ENCODE measurements at places on chromosomes 13 and 19. TPM values are rescaled to one million over a fixed set of nuclear protein-coding genes. Genes with fewer than 3 reads are reported as not detected.

- H3K4me1 ChIP-seq: peaks cover under 1% of the 10 kb centered on the region
- H3K36me3 ChIP-seq: peaks cover 9% of the 10 kb centered on the region
- H3K4me3 ChIP-seq: no peak overlapping the region
- DNase-seq: no peak
Observed at GRCh38 chr13:30159446-30159839, 147.9 kb downstream of the KATNAL1 start.

DNA sequence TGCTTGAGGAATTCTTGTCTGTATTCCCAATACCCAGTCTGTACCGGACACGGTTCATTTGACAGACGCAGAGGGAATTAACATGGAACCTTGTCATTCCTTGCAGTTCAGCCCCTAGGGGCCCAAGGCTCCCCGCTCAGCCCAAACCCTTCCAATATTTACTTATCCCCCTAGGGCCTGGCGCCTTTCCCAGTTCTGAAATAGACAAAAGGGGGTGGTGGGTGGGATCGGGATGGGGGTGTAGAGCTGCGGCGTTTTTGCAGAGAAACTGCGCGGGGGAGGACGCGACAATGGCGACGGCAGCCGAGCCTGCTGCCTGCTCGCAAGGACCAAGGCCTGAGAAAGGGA, 583 bp downstream of the AKAP8L start:
- H3K27me3 ChIP-seq: peaks cover 7% of the 10 kb centered on the region
- H3K27ac ChIP-seq: peak overlapping the region; percentile 100
- no peak for DNase-seq
- peaks cover 18% of the 10 kb centered on the region for H3K4me1 ChIP-seq
- H3K4me3 ChIP-seq: peak overlapping the region; percentile 96

- peaks cover 8% of the 10 kb centered on the region for H3K27me3 ChIP-seq
- H3K27ac ChIP-seq: no peak overlapping the region
- H3K36me3 ChIP-seq: no peaks in the 10 kb centered on the region
- no peaks in the 10 kb centered on the region for H3K4me1 ChIP-seq
Observed at GRCh38 chr13:40505196-40505595, 161.2 kb downstream of the FOXO1 start.

DNA sequence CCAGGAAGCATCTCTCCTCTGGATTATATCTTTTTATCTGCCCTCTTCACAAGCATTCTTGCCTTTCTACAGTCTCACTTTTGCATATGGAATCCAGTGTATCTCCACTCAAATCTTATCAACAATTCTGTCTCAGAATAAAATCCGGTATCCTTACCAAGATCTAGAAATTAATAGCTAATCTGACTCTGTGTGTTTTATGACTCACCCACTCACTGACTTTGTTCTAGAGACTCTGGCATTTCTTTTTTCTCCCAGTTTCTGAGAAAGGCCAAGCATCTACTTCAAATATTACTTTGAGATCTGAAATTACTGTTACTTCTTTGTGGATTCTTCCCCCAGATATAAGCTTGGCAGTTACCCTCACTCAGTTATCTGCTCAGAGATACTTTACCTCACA, 913.5 kb upstream of the ATXN8OS start:
- no peak overlapping the region for H3K27ac ChIP-seq
- H3K36me3 ChIP-seq: no peaks in the 10 kb centered on the region
- H3K27me3 ChIP-seq: no peaks in the 10 kb centered on the region
- H3K4me3 ChIP-seq: no peak overlapping the region
- H3K4me1 ChIP-seq: no peaks in the 10 kb centered on the region

DNA sequence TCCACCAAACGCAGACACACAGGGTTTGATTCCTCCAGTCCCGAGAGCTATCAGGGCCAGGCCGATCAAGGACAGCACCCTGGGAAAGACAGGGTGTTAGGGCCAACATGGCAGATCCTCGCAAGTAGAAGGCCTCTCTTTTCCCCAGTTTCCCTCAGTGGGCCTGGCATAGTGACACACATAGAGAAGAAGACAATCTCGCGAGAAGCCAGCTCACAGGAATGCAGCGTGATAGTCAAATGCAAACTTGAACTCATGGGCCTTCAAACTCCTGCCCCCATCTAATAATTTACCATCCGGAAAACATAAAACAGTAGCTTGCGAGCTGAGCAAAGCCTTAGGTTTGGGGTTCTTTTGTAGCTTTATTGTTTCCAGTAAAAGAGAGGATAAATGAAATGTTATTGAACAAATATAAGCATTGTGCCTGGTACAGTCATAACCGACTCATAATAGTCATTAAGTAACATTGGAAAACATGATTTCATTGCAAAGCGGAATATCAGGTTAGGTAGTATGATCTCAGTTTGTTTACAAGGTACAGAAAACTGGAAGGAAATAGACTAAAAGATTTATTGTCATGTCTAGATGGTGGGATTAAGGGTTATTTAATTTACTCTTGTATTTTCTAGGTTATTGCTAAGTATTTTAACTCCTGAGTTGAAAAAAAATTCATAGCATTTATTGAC, 30.5 kb downstream of the SLC15A1 start:
- H3K4me3 ChIP-seq: no peak overlapping the region
- H3K36me3 ChIP-seq: no peaks in the 10 kb centered on the region
- DNase-seq: no peak
- H3K27ac ChIP-seq: no peak overlapping the region
- H3K27me3 ChIP-seq: peaks cover 5% of the 10 kb centered on the region

GRCh38 chr13:112194167-112194530, 127.2 kb downstream of the SOX1 start:
- no peak for DNase-seq
- no peak overlapping the region for H3K27ac ChIP-seq
- H3K27me3 ChIP-seq: peaks cover 6% of the 10 kb centered on the region
- H3K4me1 ChIP-seq: no peaks in the 10 kb centered on the region
- peaks cover 15% of the 10 kb centered on the region for H3K36me3 ChIP-seq

- H3K4me3 ChIP-seq: no peak overlapping the region
- H3K4me1 ChIP-seq: no peaks in the 10 kb centered on the region
- H3K36me3 ChIP-seq: no peaks in the 10 kb centered on the region
- DNase-seq: no peak
- no peak overlapping the region for H3K27ac ChIP-seq
- H3K27me3 ChIP-seq: peaks cover 2% of the 10 kb centered on the region
Observed at GRCh38 chr19:41001243-41001971, 10.3 kb downstream of the CYP2B6 start.

DNA sequence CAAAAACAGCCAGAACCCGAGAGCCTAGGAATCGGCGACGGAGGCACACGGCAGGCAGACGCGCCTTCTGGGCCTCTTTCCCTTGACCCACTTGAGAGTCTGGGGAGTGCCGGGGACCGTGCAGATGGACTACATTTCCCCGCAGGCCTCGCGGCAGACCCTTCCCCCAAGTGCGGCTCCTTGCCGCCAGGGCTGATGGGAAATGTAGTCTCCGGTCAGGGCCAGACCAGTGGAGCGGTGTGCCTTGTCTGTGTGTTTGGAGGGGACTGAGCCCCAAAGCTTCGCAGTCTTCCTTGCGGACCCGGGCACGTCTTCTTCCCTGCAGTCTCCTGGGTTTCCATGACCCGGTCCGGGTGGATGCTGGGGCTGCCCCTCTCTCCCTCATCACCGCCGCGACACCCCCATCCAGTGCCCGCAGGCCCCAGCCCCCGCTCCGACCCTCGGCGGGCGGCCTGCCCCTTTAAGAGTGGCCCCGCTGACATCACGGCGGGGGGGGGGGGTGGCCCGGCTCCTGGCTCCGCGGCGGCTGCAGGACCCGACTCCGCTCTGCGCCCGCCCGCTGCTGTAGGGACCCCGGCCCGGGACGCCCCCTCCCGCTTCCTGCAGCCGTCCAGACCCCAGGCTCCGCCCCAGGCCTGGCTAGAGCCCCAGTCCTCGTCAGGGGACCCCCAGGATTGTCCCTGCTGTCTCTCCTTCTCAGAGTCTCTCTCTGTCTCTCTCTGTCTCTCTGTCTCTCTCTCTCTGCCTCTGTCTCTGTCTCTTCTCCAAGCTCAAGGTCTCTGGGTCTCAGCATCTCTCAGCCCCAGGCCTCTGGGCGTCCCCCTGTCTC, 758 bp upstream of the CACNG7 start:
- H3K36me3 ChIP-seq: no peaks in the 10 kb centered on the region
- DNase-seq: peak; percentile 85
- peaks cover 18% of the 10 kb centered on the region for H3K27me3 ChIP-seq

DNA sequence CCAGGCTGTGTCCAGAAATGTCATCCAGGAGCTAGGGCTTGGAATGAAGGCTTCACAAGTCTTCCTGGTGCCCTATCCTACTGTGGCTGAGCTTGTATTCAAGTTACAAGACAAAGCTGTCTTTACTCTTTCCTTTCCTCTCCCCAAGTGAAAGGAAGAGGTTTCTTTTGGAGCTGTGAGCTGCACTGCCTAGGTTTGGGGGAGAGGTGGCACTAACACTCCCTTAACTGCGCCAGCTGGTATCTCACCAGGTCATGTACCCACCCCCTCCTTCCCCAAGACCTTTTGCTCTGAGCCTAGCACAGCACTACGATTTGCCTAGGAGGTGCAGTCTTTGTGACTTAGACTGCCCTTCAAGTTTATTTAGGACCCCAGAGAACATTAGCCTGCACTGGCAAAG, 2053.6 kb upstream of the PRR20A start:
- H3K27ac ChIP-seq: no peak overlapping the region
- H3K36me3 ChIP-seq: no peaks in the 10 kb centered on the region
- H3K4me3 ChIP-seq: no peak overlapping the region
- DNase-seq: no peak

- peak overlapping the region; percentile 58 for H3K4me3 ChIP-seq
- H3K27ac ChIP-seq: no peak overlapping the region
- peaks cover 11% of the 10 kb centered on the region for H3K36me3 ChIP-seq
Observed at GRCh38 chr19:50640368-50640767, 687 bp upstream of the SYT3 start.

DNA sequence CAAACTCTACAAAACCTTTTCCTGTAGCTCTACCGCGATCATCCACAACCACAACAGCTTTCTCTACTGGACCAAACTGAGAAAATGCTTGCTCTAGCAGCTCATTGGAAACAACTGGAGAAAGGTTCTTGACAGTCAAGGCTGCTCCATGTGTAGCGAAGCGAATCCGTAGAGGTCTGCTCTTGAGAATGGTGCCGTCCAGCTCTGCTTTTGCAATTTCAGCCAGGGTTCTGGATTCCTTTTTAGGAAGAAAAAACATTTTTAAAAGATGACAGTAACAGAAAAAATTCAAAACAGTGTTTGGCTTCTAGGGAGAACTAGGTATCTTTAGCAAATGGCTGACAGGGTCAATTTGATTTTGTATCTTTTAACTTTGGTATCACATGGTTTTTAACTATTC, 10.4 kb downstream of the PSPC1 start:
- no peaks in the 10 kb centered on the region for H3K27me3 ChIP-seq
- no peak overlapping the region for H3K27ac ChIP-seq
- no peak overlapping the region for H3K4me3 ChIP-seq

GRCh38 chr19:57466489-57466888, 9.5 kb upstream of the VN1R1 start:
- no peak overlapping the region for H3K4me3 ChIP-seq
- H3K4me1 ChIP-seq: no peaks in the 10 kb centered on the region
- H3K36me3 ChIP-seq: peaks cover 48% of the 10 kb centered on the region
- H3K27me3 ChIP-seq: no peaks in the 10 kb centered on the region
- no peak overlapping the region for H3K27ac ChIP-seq
- DNase-seq: no peak

DNA sequence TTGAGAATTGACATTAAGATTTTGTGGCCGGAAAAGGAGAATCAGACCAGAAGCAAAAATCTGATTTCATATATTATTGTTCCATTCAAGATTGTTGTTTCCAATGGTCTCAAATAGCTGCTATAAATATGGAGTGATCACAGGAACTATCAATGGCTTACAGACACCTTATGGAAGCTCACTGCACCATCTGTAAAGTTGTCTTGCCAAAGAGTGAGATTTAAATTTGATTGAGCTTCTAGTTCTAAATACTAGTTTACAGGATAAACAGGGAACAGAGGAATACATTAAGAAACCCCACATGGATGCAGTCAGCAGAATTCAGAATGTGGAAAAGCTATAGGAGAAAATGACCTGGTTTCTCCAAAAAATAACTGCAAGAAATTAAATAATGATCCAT, 47.0 kb upstream of the CALM3 start:
- H3K36me3 ChIP-seq: peaks cover 9% of the 10 kb centered on the region
- H3K4me3 ChIP-seq: no peak overlapping the region
- no peaks in the 10 kb centered on the region for H3K27me3 ChIP-seq
- H3K27ac ChIP-seq: no peak overlapping the region
- DNase-seq: no peak

DNA sequence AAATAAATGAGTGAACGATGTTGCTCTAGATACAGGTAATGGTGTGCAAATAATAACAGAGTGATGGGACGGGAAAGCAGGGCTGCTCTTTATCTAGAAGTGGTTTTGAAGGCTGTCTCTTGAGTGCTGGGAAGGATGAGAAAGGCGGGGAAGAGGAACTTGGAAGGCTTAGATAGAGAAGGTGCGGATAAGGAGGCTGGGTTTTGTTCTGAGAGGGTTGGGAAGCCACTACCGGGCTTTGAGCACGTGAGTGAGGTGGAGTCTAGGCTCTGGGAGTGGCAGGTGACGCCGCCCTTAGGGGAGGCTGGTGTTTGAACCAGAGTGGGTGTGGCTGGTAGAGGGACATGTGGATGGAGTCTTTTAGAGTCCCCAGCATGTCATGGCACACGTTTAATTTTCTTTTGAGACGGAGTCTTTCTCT, 811 bp downstream of the ARMC6 start:
- no peaks in the 10 kb centered on the region for H3K36me3 ChIP-seq
- H3K4me3 ChIP-seq: peak overlapping the region; percentile 93
- H3K27ac ChIP-seq: peak overlapping the region; percentile 62
- peaks cover 2% of the 10 kb centered on the region for H3K27me3 ChIP-seq
- H3K4me1 ChIP-seq: peaks cover 3% of the 10 kb centered on the region
- DNase-seq: peak; percentile 62

DNA sequence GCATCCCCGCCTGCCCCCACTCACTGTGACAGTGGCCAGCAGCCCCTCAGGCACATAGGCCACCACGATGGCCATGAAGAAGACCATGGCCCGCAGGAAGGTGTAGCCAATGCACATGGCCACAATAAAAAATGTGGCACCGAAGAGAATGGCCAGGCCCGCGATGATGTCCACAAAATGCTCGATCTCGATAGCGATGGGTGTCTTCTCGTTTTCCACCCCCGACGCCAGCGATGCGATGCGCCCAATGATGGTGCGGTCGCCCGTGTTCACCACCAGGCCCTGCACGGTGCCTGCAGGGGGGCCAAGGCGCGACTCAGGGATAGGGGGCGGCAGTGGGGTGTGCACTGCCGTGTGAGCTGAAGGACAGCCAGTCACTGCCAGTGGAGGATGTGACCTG, 3.7 kb downstream of the ATP4A start:
- no peak overlapping the region for H3K27ac ChIP-seq
- no peaks in the 10 kb centered on the region for H3K36me3 ChIP-seq
- no peaks in the 10 kb centered on the region for H3K4me1 ChIP-seq
- DNase-seq: no peak
- peaks cover 14% of the 10 kb centered on the region for H3K27me3 ChIP-seq
- H3K4me3 ChIP-seq: no peak overlapping the region

Gene CTXN1
- total RNA-seq: 90.6 TPM

Gene MUC16
- not detected for total RNA-seq

Gene FOSB
- not detected for total RNA-seq

Gene SKA3
- 4.6 TPM for total RNA-seq

Gene RFPL4AL1
- total RNA-seq: 0.96 TPM

Gene ZNF677
- total RNA-seq: 63.0 TPM

Gene PEAK3
- not detected for total RNA-seq

Measured in glutamatergic neuron (in vitro differentiated cells).